Cerebellar nuclear complex (tissue), 1 donor: ENCODE measurements at places on chromosomes 12 and 14.

GRCh38 chr12:75011120-75011519 lies 198.5 kb downstream of the KCNC2 start:
- no peak for DNase-seq

DNA sequence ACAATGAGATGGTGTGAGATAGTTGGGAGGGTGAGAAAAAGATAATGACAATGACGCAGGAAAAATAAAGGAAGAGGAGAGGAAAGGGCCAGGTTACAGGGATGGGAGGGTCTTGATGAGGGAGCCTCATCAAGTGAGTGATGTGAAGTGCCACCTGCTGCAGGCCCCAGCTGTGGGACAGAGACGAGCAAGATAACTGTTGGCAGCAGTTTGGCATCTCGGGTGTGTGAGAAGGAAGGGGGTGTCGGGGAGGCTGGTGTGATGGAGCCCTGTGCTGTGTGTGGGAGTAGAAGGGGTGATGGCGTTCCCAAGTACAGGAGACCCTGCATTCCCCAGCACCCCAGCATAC lies 11.4 kb upstream of the TAC3 start:
- no peak for DNase-seq

GRCh38 chr12:122975790-122976647 lies 975 bp downstream of the OGFOD2 start:
- DNase-seq = no peak

- no peak for DNase-seq
These were observed 13.8 kb downstream of the FBRSL1 start for GRCh38 chr12:132503618-132504204.

DNA sequence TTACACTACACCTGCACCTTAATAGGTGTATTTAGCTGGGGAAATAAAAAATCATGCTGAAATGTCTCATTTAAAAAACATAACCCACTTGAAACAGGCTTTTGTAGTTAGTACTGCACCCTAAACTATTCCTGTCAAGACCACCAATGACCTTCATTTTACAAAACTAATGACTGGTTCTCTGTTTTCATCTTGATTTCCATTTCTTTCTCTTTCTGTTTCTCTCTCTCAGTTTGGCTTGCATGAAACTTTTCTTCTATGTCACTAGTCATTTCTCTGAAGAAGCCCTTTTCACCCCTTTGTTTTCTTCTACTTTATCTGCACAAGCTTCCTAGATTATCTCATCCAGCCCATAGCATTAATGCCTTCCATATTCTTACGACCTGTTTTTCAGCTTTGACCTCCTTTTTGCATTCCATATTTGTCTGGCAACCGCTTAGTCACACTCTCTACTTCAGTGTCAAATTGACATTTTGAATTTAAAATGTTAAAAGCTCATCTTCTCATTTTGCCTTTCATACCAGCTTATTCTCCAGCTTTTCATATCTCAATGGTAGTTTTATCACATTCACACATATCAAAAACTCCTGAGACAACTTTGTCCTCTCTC lies 32.7 kb upstream of the KLRF1 start:
- no peak for DNase-seq

GRCh38 chr14:76968621-76969063 lies 59.9 kb downstream of the IRF2BPL start:
- DNase-seq = no peak
